ENCODE measurements at places on chromosomes 4 and X.

- DNase-seq, result peak; percentile 66
Observed at GRCh38 chr4:36394352-36394903, 113.0 kb downstream of the DTHD1 start.

GRCh38 chr4:39698424-39699009, 581 bp downstream of the UBE2K start:
- DNase-seq, result peak; percentile 51

GRCh38 chr4:96390404-96390803, 550.5 kb downstream of the PDHA2 start:
- no peak for DNase-seq

GRCh38 chr4:56655627-56656345, 25.3 kb downstream of the HOPX start:
- no peak for DNase-seq

- DNase-seq, result no peak
Observed at GRCh38 chrX:122940199-122940598, 243.9 kb upstream of the GRIA3 start.

DNA sequence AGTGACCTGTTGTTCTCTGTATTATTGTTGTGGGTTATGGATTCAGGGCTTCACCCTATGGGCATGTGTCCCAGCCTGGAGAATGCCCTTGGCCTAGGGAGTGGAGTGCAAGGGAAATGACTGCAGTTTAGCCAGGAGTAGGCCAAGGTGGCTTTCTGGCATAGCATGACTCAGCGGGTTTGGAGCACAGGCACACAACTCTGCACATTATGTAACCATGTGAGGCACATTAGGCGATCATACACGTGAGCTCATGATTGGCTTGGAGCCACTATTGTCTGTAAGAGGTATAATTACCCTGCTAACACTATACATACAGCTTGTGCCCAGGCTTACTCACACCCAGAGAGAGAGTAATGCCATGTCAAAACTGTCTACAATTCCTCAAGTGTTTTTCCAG, 35.1 kb upstream of the TACR3 start:
- peak; percentile 92 for DNase-seq

GRCh38 chrX:142663330-142664095, 362.2 kb upstream of the SPANXN4 start:
- no peak for DNase-seq

GRCh38 chrX:21847342-21847741, 7.9 kb downstream of the MBTPS2 start:
- no peak for DNase-seq

GRCh38 chr4:39770471-39770870, 72.5 kb downstream of the UBE2K start:
- DNase-seq, result no peak

DNA sequence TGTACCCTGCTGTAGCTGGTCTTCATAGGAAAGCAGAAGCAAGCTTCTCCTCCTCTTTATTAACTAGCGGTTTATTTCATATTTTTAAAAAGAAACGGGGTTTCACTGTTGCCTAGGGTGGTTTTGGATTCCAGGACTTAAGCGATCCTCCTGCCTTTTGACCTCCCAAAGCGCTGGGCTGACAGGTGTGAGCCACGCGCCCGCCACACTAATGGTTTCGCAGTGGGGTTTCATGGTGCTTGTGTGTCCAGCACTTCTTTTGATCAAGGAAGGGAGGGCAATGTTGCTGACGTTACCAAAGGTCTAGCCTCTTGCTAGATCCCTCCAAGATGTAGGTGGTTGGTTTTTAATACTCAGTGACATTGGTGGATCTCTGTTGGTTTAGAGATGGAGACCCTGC, 1.4 kb downstream of the MAEA start:
- DNase-seq, result no peak

- DNase-seq, result peak; percentile 95
Observed at GRCh38 chr4:77921701-77922100, 59.1 kb downstream of the MRPL1 start.

DNA sequence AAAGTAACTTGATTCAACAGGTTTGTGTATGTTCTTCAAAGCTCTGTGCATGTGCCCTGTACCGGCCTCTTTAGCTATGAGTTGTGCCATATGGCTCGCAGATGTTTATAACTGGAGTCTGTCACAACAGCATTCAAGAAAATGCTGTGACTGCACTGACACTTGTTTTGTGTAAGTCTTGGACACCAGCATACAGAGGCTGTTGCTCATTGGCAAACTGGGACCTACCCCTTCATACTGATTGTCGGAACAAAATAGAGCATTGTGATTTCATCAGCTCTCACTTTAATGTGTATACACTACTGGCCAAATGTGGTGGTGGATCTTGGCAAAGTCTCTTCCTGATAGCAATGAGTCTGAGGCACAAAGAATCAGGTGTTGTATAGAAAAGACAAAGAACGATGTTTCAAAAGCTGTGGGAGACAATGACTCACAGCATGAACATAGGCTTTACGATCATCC, 133.9 kb downstream of the EGF start:
- DNase-seq, result peak; percentile 47

DNA sequence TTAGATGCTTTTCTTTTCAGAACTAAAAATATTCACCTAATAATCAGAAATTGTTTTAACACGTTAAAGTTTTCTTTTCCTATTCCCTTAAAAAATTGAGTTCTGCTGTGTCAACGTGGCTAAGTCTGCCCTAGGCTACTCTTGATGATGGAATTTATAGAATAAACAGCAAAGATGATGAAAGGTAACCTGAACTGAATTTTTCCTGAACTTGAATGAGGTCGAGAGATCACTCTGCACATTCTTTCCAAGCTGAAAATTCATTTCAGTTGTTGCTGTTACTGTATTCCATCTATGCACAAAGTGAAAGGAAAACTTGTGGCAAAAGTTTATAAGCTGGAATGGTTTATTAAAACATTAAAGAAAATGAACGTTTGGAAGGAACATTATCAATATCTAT, 245.9 kb upstream of the GIMD1 start:
- no peak for DNase-seq

DNA sequence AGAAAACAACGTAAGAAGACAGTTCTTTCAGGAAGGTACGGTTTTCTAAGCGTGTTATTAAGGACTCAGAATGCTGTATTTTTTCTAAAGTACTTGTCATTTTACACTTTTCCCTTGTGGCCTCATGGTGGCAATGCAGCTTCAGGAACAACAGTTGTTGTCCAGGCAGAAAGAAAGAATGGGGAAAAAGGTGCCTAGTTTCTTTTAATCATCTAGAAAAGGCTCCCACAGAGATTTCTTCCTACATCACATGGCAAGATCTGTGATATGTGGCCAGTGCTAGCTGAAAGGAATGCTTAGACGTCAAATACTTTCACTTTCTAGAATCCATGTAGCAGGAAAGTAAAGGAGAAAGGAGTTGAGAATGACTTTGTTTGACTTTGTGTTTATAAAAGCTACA, 49.0 kb upstream of the TRAM1L1 start:
- peak; percentile 79 for DNase-seq

Measured in HT1080 (cell line).